ENCODE measurements at places on chromosomes 1 and 21. TPM values are rescaled to one million over a fixed set of nuclear protein-coding genes. Genes with fewer than 3 reads are reported as not detected.

ASPM gene
- 3.9 TPM for total RNA-seq

DNAJC28 gene
- total RNA-seq, result 1.5 TPM

USF1 gene
- 60.5 TPM for total RNA-seq

LEPR gene
- 19.6 TPM for total RNA-seq

DCDC2B gene
- not detected for total RNA-seq

CD247 gene
- not detected for total RNA-seq

KIF21B gene
- 0.12 TPM for total RNA-seq

TDRKH gene
- 1.9 TPM for total RNA-seq

ODR4 gene
- total RNA-seq, result 15.7 TPM

NEGR1 gene
- total RNA-seq, result 22.2 TPM

CBS gene
- total RNA-seq, result 119 TPM

ASTN1 gene
- 0.24 TPM for total RNA-seq

TMEM200B gene
- total RNA-seq, result 28.6 TPM

GSTM5 gene
- 6.0 TPM for total RNA-seq

FAM78B gene
- 1.5 TPM for total RNA-seq

IGSF3 gene
- 7.7 TPM for total RNA-seq

GPR161 gene
- total RNA-seq, result 30.5 TPM

PRRX1 gene
- total RNA-seq, result 1,001 TPM

OR2T29 gene
- not detected for total RNA-seq

WDR3 gene
- 22.6 TPM for total RNA-seq
